ENCODE measurements at places on chromosomes 13 and 19.

DNA sequence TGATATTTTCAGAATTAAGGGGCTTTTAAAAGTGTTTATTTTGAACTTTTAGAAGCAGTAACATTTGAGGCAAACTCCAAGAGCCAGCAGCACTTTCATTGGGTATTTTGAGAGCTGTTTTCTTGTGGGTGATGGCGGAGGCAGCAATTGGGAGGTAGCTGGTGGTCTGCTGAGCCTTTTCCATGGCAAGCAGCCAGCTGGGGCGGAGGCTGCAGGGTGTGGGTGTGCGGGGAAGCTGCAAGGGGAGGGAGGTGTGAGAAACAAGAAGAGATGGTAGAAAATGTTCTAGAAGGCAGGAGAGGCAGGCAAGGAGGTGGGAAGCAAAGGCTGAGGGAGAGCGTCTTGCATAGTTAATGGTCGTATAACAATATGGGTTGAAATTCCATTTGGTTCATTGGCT lies 223.4 kb upstream of the HTR2A start:
- no peak for DNase-seq

DNA sequence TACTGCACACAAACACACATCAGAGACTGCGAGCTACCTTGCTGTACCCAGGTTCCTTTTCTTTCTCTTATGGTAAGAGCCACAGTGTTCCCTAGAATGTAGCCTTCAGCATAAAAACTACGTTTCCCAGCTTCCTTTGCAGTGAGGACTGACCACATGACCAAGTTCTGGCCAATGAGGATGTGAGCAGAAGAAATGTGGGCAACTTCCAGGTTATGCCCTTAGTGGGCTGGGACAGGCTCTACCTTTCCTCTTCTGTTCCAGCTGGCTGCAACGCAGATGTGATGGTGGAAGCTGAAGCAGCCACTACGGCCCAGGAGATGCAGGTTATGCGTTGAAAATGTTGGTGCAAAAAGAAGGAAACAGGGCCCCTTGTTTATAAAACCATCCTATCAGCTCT lies 27.5 kb downstream of the VRK3 start:
- DNase-seq: no peak

DNA sequence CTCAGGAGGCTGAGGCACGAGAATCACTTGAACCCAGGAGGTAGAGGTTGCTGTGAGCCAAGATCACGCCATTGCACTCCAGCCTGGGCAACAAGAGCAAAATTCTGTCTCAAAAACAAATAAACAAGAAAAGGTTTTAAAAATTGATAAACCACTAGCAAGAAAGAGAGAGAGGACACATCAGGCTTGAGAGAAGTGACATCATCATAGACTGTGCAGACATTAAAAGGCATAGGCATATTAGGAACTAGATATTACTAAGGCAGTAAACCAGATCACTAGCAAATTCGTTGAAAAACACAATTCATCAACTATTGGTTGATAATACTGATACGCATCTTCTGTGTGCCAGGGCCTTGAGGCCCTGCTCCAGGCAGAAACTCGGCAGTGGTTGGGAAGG lies 7.7 kb downstream of the A1BG start:
- no peak for DNase-seq

DNA sequence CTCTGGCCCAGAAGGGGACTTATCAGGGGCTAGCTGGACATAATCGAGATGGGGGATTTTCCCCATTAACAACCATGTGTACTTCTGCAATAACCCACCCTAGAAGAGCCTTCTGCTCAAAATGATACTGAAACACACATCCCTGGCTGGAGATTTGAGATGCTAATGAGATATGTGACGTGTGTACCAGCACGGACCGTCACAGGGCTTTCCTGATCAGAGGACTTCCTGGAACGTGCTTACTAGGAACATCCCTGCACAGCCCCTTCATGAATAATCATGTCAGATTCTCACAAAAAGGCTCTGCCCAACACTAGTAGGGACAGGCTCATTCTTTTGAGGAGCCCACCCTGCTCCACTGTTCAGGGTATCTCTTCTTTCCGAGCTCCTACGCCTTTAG lies 6.5 kb upstream of the ERVV-1 start:
- DNase-seq: no peak

DNA sequence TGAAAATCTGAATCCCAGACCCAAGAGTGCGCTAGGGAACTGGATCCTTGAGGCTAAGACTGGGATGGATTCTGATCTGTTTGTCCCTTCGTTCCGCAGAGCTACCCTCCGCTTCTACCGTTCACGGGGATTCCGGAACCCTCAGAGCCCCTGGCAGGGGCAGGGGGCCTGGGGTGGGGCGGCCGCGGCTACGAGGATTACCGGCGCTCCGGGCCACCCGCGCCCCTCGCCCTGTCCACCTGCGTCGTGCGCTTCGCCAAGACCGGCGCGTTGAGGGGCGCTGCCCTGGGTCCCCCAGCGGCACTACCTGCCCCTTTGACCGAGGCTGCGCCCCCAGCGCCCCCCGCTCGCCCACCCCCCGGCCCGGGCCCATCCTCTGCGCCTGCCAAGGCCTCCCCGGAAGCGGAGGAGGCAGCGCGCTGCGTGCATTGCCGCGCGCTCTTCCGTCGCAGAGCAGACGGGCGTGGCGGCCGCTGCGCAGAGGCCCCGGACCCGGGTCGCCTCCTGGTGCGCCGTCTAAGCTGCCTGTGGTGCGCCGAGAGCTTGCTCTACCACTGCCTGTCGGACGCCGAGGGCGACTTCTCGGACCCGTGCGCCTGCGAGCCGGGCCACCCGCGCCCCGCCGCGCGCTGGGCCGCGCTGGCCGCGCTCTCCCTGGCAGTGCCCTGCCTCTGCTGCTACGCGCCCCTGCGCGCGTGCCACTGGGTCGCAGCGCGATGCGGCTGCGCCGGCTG lies 7.1 kb downstream of the SPRED3 start:
- DNase-seq: no peak

GRCh38 chr13:50670847-50671496 lies 172.5 kb downstream of the DLEU7 start:
- DNase-seq: no peak

DNA sequence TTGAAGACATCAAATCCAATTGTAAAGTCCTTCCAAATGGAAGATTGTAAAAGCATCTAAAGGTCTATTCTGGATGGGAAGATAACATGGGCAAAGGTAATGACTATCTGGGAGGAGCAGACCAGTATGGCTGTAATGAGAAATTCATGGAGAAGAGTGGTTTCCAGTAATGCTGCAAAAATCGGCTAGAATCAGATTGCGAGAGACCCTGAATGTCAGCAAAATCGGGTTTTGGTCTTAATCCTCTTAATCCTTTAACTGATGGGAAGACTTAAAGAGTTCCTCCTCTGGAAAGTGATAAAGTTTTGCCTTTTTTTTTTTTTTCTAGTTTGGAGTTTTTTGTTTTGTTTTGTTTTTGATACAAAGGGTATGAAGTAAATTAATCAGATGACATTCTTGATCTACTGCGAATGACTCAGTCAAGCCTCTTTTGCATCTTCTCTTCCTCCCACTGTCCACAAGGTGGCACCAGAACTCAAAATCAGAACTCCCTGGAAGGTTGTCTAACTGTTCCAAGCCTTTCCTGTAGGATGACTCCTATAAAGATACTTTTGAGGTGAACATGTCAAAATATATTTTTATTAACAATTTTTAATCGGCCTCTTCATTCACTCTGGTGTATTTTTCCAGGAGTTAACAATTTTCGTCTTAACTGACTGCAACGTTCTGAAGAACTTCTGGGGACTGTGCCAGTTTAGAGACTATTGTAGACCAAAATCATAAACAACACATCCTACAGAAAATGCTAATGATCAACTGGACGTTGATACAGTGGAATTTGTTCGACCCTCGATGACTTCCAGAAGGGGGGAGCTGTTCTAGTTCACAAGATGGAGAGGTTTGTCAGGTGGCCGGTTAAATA lies 213.3 kb upstream of the MIR17HG start:
- DNase-seq: no peak

DNA sequence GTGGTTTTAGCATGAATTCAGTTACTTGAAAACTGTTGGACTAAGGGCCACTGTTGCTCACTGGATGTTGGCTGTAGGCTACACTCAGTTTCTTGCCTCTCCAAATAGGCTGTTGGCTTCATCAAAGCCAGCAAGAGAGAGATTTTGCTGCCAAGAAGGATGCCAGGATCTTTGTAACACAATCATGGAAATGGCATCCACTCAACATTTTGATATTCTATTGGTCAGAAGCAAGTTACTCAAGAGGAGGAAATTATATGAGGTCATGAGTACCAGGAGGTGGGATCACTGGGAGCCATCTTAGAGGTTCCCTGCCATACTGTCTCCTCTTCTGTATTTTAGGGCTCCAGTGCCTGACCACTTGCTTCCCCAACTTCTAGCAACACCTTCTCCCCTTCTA lies 30.6 kb downstream of the SYDE1 start:
- DNase-seq: no peak

DNA sequence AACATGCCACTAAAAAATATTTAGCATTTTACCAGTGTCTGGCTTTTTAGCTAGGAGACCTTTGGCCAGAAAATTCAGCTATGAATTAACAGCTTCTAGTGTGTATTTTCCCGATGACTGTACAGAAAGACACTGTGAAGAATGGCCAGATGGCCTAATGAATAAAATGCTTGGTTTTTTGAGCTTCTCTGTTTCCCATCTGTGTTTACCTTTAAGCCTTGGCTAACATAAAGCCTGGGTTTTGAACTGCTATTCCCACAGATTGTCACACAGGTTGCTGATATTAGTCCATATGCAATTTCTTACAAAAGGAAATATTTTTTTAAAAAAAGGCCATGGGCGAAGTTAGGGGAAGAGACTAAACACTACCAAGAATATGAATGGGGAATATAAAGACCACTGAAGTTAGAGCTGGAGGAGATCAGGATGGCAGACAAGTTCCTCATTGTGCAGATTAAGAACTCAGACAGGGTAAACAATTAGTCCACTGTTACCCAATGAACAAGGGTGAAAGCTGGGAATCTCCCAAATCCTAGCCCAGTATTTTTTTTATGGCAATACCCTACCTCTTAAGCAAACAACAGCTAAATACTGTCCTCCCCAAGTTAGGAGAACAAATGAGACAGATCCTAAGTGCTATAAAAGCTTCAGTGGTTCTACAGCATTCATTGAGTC lies 95.1 kb downstream of the DCT start:
- DNase-seq: no peak

DNA sequence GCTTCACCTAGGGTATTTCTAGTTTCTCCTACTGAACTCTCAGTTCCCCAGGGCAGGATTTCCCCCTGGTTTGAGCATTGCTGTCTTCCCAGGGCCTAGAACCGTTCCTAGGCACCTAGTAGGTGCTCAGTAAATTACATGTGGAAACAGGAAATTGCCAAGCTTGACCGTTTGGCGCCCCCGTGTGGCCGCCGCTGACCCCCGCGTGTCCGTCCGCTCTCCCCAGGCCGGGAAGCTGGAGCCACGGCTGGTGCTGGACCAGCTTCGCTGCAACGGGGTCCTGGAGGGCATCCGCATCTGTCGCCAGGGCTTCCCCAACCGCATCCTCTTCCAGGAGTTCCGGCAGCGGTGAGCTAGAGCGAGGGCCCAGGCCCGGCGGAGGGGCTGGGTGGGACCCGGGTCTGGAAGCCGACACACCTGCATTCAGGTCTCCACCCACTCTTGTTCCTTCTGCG lies 55.5 kb downstream of the MYH14 start:
- no peak for DNase-seq

DNA sequence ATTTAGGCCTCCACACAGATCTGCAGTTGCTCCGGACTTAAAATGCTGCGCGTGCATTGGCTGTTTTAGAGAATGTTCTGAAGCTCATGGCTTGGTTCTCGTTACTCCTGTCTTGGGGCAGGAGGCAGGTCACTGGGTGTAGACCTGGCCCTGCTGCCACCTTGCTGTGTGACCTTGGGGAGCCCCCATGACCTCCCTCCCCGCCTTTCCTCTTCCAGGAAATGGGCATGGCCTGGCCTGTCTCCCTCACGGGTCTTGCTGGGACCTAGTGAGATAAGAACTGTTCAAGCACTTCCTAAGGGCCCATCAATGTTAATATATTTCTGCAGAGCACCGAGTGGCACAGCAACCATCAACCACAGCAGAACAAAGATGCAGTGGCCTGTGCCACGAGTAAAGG lies 49.4 kb downstream of the KLF2 start:
- no peak for DNase-seq

GRCh38 chr13:32650705-32651311 lies 64.6 kb downstream of the PDS5B start:
- DNase-seq: peak; percentile 25

- no peak for DNase-seq
Observed at GRCh38 chr13:66509175-66509574, 721.0 kb downstream of the PCDH9 start.

DNA sequence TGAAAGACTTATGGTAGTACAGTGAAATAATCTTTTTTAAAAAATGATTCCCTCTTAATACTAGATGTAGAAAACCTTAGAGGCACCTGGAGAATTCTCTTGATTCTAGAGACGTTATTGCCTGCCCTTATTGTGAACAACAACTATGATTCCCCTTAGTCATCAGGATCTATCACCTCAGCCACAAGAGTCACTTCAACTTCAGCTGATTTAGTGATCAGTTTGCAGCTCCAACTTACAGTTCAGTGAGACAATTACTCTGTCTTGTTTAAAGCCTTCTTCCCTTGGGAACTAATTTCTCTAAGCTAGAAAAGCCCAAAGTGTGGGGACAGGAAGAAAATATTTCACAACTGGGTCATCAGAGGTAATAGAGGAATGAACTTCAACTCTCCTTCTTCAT lies 254.3 kb upstream of the SLITRK1 start:
- DNase-seq: no peak

GRCh38 chr19:50717026-50717723 lies 2.4 kb downstream of the SHANK1 start:
- DNase-seq: no peak

GRCh38 chr13:74070513-74070912 lies 63.7 kb downstream of the KLF12 start:
- no peak for DNase-seq

GRCh38 chr13:67438465-67438864 lies 208.3 kb upstream of the PCDH9 start:
- no peak for DNase-seq

DNA sequence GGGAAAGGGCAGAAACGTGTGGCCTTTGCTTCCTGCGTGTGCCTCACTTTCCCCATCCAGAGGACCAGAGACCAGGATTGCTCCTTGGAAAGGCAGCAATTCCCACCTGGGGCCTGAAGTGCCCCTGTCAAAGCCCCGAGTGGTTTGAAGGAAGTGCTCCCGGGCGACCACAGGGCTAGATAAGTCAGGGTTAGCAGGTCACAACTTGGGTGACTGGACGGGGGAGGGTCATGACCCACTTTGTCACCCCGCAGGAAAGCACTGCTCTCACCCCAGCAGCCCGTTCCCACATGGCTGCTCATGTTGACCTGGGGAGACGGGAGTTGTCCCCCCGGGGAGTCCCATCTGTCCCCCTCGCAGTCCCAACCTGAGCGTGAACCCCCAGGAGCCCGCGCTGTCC lies 459 bp downstream of the PRAM1 start:
- DNase-seq: no peak

All from left renal pelvis (tissue), 4 donors.